ENCODE measurements at places on chromosomes 2 and 18. TPM values are rescaled to one million over a fixed set of nuclear protein-coding genes. Genes with fewer than 3 reads are reported as not detected.

SCYGR6 gene
- not detected for total RNA-seq

GRCh38 chr2:149826471-149827125 lies 239.0 kb upstream of the MMADHC start:
- DNase-seq, result no peak

- no peak for DNase-seq
Measured at GRCh38 chr18:51361130-51361860, 163.8 kb upstream of the MEX3C start.

IKZF2 gene
- 1.6 TPM for total RNA-seq

- no peak for DNase-seq
Measured at GRCh38 chr2:185895828-185896693, 157.5 kb downstream of the FSIP2 start.

GRCh38 chr18:78703291-78703690 lies 276.3 kb upstream of the SALL3 start:
- no peak for DNase-seq

DNA sequence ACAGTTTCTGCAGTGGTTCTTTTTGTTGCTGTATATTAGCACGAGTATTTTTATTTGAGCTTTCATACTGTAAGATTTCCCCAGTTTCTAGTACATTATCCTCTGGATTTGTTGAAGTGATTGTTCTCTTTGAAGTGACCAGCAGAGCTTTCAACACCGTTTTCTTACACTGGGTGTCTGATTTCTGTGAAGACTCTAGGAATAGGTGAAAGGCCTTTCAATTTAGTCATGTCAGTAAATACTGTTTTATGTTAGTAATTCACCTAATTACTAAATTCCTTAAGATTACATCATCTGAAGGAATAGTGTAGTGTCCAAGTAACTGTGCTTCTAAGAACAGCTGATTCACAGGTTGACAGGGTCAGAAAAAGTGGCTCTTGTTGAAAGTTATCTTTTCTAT lies 2.3 kb downstream of the PPM1B start:
- peak; percentile 44 for DNase-seq

- DNase-seq, result no peak
Measured at GRCh38 chr18:12374401-12374800, 2.6 kb downstream of the AFG3L2 start.

DNA sequence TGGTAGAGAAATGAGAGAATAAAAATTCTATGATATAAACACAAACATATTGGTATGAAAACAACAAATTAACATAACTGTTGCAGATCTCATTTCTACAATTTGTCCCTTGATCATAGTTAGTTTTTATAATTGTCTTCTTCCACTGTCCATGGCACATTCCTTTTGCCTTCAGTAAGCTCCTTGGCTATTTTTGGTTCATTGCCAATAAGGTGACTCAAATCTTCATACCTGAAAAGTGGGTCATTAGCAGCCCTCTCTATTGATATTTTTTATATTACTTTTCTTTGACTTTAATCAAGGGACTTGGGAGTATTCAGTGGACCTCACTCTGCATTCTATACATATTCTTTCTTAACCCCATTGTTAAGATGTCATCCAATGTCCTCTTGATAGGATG lies 552.9 kb downstream of the TDRD15 start:
- no peak for DNase-seq

GRCh38 chr2:214130114-214130513 lies 280.7 kb upstream of the VWC2L start:
- no peak for DNase-seq

DNA sequence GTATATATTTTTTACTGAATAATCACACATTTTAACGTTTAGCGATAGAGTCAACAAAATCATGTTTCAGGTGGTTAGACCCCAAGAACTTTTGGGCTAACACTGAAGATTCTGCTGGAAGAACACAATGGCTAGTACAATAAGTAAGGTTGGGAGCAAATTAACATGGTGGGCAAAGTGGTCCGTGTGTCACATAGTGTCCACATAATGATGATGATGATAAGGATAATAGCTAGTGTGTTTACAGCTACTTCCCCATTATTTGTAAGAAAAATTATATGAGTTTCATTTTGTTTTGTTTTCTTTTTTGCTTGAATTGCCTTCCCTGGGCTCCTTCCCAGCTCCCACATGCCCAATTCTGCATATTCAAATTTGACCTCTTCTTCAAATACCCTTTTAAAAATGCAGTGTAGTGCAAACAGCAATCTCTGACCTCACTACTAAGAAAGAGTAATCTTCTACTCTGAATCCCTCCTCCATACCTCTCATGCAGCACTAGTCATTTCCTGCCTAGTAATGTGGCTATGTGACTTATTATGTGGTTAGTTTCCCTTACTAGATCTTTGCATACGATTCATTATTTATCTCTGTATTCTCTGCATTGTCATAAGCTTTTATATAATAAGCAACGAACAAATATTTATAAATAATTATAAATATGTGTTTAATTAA lies 16.9 kb upstream of the VPS54 start:
- no peak for DNase-seq

DNA sequence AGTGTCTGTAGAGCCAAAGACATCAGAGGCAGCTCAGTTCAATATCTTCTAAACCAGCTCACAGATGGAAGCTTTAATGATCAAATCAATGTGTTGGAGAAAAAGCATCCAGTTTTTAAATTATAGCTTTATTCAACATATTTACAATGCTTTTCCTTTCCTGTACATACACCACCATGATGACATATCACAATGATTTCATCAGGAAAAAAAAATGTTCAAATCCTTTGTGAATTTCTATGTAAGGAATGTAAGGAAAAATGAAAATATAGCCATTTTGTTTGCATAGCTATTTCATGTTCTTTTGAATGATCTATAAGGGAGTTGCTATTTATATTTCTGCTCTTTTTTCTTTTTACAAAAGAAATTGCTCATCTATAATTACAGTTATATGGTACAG lies 134.7 kb upstream of the CDH20 start:
- no peak for DNase-seq

DNA sequence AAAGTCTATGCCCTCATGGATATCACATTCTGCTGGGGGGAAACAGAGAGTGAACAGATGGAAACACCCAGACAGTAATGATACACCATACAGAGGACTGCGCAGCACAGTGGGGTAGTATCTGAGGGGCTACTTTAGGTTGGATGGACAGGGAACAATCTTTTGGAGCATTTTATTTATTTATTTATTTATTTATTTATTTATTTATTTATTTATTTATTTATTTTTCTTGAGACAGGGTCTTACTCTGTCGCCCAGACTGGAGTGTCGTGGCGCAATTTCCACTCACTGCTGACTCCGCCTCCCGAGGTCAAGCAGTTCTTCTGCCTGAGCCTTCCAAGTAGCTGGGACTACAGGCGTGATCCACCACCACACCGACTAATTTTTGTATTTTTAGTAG lies 89.2 kb downstream of the TGOLN2 start:
- no peak for DNase-seq

IL36A gene
- not detected for total RNA-seq

PAX8 gene
- total RNA-seq, result 4.4 TPM

IL18R1 gene
- total RNA-seq, result 1.5 TPM

ZNF519 gene
- 6.5 TPM for total RNA-seq
